ENCODE measurements at places on chromosomes 4 and X.

- no peak for DNase-seq
Measured at GRCh38 chrX:24513416-24513815, 48.3 kb downstream of the PDK3 start.

GRCh38 chrX:22634751-22635150, 362.0 kb downstream of the CBLL2 start:
- no peak for DNase-seq

DNA sequence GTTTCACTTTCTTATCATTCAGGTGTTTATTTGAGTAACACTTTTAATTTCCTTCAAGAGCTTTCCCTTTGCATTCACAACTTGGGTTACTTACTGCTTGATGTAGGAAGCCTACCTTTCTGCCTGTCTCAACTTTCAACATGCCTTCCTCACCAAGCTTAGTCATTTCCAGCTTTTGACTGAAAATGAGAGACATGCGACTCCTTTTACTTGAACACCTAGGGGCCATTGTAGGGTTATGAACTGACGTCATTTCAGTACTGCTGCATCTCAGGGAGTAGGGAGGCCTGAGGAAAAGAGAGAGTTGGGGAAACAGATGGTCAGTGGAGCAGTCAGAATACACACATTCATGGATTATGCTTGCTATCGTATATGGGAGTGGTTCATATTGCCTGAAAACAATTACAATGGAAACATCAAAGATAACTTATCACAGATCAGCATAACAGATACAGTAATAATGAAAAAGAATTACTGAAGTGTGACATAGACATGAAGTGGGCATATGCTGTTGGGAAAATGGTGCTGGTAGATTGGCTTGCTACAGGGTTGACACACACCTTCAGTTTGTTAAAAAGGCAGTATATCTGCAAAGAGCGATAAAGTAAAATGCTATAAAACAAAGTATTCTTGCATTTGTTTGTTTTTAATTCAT, 25.7 kb downstream of the USP53 start:
- no peak for DNase-seq

DNA sequence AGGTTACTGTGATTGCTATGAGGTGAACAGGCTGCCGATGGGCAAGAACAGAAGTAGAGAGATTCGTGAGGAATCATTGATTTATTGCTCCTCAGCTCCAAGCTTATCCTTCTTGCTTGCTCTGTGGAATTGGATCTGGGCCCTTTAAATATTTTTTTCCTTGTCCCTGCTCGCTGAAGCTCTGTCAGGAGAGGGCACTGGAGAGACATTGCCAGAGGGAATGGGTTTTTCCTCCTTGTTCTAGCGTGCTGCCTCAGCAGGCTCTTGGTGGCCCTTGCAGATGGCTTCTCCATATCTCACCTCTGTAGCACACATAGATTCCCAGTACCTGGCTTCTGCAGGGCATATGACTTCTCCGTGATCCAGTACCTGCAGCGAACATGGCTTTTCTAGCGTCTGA, 67.4 kb downstream of the CNGA2 start:
- no peak for DNase-seq

GRCh38 chrX:97030463-97030862, 146.8 kb downstream of the RPA4 start:
- DNase-seq = no peak

DNA sequence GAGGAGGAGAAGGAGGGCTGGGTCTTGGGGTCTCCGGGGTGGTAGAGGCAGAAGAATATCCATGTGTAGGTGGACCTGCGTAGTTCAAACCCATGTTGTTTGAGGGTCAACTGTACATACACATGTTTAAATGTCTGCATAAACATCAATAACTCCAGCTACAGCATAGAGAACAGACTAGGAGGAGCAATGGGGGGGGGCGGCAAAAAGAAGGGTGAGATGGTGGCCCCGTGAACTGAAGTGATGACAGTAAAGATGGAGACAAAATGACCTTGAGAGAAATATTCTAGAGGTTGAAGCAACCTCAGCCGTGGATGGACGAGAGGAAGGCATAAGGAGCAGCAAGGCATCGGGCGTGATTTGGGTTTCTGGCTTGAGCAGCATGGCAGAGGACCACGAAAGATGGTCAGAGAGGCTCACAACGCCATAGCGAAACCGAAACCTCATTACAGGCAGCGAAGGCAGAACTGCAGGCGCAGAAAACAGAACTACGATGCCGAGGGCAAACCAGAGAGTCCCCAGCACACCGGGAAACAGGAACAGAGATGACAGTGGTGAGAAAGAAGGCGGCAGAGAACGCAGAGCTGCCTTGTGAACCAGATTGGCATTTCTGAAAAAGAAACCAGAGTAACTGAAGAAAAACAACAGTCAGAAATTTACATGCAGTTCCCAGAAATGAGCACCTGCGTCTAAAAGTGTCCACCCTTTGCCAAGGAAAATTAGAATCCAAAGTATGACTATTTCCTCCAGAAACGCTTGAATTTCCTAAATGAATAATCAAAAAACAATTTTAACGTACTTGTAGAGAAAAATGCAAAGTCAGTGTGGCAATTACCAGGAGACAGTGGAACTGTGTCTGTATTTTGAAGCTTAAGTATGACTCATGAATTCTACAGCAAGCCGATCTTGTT, 50.3 kb upstream of the ENPP6 start:
- peak; percentile 94 for DNase-seq

DNA sequence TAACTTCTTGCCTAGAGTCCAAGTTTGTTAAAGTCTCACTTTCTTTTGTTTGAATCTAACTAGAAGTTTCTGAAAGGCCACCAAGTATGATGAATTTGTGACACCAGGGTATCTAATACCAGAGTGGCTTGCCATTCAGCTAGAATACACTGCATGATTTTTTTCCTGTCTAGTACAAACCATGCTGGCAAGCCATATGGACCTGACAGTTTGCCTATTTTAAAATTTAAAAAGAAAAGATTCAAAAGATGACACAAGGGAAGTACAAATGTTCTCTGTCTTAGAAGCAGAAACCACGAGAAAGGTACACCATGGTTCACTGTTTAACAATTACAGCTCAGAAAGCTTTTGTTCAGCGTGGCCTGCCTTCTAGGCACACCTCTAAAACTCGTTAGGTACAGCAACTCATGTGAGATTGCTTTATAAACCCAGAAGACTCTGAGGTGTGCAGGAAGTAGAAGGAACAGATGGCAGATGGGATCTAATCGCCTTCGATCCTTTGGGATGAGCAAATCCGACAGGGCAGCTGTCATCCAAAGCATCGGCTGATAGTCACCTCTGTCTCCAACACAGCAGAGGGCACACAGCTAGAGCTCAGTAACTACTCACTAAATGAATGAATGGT, 35.4 kb upstream of the CENPU start:
- no peak for DNase-seq

DNA sequence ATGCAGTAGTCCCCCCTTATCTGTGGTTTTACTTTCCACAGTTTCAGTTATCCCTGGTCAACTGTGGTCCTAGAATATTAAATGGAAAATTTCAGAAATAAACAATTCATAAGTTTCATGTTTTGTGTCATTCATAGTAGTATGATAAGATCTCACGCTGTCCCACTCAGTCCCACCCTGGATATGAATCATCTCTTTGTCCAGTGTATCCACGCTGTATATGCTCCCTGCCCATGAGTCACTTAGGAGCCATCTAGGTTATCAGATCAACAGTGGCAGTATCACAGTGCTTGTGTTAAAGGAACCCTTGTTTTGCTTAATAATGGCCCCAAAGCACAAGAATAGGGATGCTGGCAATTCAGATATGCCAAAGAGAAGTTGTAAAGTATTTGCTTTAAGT, 16.2 kb upstream of the SYTL4 start:
- DNase-seq = no peak

DNA sequence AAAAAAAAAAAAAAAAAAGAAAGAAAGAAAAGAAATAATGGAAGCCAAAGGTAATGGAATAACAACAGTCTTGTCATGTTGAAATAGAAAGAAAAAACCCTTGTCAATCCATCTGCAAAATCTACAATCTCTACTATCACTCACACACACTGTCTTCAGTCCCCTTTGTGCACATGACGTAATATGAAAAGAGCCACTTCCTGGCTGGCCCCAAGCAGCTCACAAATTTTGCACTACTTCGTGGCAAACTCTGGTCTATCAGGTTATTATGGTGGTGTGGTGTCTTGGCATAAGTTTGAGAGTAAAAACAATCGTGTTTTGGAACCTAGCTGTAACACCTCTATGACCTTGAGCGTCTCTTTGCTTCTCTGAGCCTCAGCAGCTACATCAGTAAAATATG, 8.3 kb upstream of the AFAP1 start:
- no peak for DNase-seq

GRCh38 chrX:39337451-39337850, 536.2 kb downstream of the MID1IP1 start:
- no peak for DNase-seq

DNA sequence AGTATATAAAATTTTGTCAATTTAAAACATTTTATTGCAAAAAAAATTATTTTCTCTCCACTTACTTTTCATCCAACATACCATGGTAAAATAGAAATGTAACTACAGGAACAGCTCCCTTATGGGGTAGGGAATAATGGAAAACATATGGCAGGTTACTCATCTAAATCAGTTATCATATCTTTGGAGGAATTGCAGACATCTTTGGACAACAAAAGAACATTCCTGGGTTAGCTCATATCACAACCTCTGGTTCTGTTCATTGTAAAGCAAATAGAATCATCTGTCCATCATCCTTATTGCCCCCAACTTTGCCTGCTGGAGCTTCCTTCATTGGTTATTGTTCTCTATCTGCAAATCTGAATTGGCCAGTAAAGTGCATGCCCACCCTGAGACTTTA, 387.5 kb upstream of the GRID2 start:
- no peak for DNase-seq

DNA sequence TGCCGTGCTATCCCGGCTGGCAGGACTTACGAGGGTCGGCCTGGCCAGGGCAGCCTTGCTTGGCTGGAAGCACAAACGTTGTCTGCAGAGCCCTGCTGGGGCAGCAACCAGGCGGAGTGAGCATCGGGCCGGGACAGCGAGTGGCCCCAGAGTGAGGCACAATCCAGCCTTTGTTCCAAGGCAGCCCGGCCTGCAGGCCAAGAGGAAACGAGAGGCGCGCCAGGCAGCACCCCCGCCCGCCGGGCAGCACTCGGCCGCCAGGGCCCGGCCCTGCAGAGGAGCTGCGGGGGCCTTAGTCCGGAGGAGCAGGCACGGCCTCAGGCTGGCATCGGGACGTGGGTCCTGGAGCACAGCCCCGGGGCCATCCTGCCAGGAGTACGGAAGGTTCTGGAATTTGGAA, 24.1 kb downstream of the FGFRL1 start:
- DNase-seq = no peak

- no peak for DNase-seq
Measured at GRCh38 chrX:44400588-44400987, 57.1 kb upstream of the EFHC2 start.

DNA sequence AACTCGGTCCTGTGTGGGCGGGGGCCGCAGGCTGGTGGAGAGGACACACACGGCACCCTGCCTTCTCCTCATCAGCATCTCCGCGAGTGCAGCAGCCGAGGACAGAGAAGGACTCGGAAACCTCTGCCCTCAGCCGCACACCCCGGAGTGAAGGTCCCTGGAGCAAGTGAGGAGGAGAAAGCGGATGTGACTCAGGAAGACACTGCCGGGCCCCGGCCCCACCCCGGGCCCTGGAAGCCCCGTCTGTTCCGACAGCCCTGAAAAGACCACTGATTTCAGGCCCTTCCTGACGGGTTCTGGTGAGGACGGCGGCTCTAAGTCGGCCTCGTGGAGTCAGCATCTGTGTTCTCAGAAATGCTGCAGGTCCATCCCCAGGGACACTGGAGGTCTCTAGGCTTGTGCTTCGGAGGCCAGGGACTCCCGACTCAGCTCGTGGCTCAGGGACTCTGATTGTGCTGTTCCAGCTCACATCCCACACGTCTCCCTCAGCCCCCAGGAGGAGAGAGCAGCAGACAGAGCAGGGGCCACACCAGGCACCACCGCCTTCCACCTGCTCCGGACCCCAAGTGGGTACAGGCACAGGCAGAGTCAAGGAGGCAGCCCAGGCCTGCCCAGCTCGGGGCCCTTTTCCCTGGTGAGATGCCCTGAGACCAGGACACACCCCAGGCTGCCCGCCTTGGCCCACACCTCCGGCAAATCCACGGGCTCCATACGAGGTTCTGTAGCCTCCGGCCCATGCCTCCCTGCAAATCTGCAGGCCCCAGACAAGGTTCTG, 134.5 kb upstream of the NKX1-1 start:
- DNase-seq = no peak
